RCC 7860 (cell line): ENCODE measurements at places on chromosomes 7 and 10.

DNA sequence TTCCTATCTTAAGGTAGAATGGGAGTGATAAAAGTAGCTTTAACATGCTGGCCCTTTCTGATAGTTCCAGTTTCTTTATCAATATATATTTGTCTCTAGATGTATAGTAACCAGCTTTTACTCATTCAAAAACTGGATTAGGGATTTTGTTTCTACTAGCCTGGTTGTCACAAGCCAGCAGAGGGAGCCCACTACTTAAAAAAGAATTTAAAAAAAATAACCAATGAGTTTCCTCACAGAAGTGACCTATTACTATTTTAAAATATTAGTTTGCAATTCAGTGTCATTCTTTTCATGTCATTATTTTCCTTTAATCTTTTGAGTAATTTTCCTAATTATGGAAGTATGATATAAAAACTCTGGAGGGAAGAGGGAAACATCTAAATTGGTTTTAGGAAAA, 142.1 kb downstream of the PHTF2 start:
- DNase-seq = peak; percentile 35

GRCh38 chr10:130127364-130128061, 8.7 kb upstream of the GLRX3 start:
- DNase-seq = peak; percentile 48

- DNase-seq = no peak
These were observed 46.0 kb downstream of the CDC123 start for GRCh38 chr10:12241810-12242529.

- DNase-seq = no peak
These were observed 58.0 kb downstream of the CHST15 start for GRCh38 chr10:124035306-124035927.

DNA sequence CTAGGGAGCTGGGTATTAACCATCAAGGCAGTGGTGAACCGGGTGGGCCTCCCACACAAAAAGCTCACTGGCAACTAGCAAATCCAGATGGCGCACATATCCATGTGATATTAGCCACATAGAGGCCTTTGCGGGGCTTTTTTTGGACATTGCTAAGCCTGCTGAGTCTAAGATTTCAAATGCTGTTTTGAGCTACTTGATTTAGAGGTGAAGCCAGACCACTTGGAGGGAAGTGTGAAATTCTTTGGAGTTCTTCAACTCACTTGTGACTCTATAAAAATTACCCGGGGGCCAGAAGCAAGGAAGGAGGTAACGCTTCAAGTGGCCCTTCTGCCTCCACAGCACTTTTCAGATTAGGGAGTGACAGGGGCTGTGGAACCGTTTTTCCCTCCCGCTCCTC, 619.8 kb upstream of the GALNT17 start:
- DNase-seq = no peak

DNA sequence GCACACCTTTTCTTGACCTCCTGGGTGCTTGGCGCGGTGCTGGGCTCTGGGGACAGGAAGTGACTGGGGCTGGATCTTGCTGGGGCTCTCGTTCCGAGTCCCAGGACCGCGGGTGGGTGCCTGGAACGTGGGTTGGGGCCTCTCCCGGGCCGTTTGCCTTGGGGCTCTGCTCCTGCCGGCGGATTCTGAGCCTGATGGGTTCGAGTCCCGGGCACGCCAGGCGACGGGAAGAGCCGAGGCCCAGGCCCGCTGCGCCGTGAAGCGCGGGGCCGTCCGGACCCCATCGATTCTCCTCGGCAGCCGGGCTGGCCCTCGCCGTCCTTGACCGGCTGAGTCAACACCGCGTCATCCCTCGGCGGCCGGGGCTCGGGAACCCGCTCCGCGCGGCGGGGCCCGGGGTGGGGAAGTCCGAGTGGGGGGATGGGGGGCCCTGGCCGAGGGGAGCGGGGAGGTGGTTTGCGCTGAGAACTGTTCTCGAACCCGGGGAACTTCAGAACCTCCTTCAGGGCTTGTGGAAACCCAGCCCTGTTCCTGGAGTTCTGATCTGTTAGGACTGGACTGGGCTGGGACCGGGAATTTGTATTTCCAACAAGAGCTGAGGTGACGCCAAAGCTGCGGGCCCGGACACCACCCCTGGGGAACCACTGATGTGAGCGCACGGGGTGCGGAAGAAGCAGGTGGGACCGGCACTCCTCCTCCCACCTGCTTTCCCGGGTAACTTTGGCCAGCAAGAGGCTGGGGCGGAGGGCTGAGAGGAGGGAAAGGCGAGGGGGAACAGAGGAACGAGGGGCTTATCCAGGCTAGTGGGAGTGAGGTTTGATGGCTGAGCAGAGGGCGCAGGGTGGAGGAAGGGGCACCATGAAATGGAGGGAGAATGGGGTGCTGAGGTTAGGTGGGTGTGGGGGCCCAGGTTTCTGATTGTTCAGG, 6.2 kb downstream of the HHEX start:
- no peak for DNase-seq

- no peak for DNase-seq
These were observed 524.4 kb downstream of the SDK1 start for GRCh38 chr7:3825491-3825890.

DNA sequence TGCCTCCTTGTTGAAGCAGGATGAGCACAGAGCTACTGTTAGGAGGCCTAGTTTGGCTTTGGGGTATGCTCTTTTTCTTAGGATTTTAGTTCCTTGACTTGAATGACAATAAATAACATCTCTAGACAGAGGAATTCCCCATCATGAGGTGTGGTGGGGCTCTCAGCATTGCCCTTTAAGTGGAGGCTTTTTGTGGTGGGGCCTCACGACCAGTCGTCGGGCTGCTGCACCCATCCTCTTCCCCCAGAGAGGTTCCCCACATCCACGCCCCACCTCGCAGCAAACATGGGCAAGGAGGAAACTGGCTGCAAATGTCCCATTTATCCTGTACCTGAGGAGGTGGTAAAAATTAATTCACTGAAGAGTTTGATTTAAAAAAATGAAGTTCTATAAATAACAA, 36.1 kb upstream of the TARP start:
- no peak for DNase-seq
